ENCODE measurements at places on chromosomes 13 and 19.

DNA sequence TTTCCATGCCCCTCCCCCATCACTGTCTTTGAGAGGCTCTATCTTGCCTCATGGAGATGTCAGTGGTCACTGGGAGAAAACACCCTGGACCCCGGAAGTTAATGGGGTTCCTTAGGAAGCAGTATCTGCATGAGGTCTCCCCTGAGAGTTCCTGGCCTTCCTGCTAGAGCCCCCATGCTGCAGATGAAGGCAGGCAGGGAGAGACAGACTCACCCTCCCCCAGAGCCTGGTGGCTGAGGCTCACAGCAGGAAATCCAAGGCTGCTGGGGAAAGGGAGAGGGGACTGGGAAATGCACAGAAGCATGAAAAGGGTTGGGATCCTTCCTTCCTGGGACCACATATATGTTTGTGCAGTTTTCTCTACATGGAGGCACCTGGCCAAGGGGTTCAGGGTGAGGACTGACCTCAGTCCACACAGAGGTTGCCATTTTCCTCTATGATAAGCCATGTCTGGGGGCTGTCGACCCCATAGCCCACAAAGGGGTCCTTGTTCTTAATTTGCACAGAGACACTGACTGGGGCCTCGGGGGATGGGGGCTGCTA is 95.4 kb downstream of the RNASEH2B start:
- no peak for DNase-seq

GRCh38 chr13:44160591-44161191 is 212.9 kb upstream of the SERP2 start:
- DNase-seq, result no peak

- no peak for DNase-seq
Measured at GRCh38 chr13:111943229-111943795, 123.6 kb upstream of the SOX1 start.

- DNase-seq, result no peak
Measured at GRCh38 chr13:101520672-101521071, 68.2 kb downstream of the ITGBL1 start.

GRCh38 chr13:44136696-44137268 is 236.8 kb upstream of the SERP2 start:
- no peak for DNase-seq

DNA sequence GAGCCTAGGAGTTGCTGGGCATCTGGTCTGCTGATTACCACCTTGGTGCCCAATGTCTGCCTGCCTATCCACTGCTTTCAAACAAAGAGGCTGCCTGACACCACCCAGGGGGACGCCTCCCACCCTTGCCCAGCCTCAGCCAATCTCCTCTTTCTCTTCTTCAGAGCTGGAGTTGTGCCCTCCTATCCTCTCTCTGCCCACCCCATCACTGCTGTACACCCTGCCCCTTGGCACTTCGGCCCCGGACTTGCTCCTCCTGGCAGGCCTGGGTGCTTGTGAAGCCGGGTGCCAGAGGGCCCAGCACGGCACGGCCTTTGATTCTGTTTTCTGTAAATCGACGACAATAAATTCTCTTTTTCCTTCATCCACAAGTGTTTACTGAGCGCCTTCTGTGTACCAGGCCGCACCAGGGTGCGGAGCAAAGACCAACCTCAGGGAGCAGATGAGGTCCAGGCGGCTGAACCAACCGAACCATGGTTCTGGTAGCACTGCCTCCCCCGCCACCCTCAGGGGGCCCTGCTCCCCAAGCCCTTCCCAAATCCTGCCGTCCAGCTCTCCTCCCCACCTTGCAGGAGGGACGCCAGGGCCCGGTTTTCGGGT is 5.0 kb downstream of the RNF225 start:
- no peak for DNase-seq

DNA sequence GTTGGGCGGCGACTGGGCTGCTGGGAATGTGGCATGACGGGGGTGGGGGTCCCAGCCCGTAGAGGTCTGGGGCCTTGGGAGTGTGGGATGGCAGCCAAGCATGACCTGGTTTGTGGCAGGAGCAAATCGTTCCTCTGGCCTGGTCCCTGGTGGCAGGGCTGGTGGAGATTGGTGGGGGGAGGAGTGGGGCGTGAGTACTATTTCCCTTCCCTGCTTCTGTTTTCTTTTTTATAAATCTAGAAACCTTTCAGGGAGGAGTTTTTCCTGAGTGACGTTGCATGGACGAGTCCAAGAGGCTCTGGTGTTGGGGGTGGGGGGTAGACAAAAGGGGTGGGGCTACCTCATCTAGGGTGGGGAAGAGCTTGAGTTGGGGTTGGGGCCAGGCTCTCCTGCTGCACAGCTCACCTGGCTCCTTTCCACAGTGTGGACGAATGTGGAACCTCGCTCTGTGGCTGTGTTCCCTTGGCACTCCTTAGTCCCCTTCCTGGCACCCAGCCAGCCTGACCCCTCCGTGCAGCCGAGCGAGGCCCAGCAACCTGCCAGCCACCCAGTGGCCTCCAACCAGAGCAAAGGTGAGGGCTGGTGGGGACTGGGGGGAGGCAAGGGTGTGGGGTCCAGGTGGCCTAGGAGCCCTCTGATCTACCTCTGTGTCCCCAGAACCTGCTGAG is 15.4 kb upstream of the PRR19 start:
- no peak for DNase-seq

GRCh38 chr13:43095771-43096719 is 72.7 kb downstream of the DNAJC15 start:
- no peak for DNase-seq

DNA sequence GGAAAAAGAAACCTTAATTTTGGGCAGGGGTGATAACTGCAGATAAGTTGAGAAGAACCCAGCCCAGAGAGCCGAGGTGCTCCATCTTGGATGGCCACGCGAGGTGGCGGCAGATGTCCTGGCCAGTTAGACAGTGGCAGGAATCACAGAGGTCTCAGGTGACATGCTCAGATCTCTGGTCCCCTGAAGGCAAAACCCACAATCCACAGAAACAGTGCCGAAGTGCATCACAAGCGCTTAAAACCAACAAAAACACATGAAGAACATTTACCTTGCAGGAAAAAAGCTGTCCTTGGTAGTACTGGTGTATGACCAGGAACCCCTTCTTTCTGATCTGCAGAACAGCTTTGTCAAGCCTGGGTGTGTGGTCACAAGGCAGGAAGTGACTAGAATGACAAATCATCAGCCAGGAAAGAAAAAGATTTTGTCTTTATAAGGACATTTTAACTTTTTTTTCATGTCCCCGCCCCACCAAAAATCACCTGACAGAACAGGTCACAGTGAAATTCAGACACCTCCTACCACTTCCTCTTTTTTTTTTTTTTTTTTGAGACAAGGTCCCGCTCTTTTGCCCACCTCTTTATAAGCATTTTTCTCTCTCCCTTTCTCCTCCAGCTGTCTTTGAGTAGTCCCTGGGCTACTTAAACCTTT is at the start of gene LCP1:
Gene LCP1 (minus strand): TSS at position 338 of the 651 bp plus-strand sequence. CDS start 22,515 bp downstream, outside the sequence.
- no peak for DNase-seq

DNA sequence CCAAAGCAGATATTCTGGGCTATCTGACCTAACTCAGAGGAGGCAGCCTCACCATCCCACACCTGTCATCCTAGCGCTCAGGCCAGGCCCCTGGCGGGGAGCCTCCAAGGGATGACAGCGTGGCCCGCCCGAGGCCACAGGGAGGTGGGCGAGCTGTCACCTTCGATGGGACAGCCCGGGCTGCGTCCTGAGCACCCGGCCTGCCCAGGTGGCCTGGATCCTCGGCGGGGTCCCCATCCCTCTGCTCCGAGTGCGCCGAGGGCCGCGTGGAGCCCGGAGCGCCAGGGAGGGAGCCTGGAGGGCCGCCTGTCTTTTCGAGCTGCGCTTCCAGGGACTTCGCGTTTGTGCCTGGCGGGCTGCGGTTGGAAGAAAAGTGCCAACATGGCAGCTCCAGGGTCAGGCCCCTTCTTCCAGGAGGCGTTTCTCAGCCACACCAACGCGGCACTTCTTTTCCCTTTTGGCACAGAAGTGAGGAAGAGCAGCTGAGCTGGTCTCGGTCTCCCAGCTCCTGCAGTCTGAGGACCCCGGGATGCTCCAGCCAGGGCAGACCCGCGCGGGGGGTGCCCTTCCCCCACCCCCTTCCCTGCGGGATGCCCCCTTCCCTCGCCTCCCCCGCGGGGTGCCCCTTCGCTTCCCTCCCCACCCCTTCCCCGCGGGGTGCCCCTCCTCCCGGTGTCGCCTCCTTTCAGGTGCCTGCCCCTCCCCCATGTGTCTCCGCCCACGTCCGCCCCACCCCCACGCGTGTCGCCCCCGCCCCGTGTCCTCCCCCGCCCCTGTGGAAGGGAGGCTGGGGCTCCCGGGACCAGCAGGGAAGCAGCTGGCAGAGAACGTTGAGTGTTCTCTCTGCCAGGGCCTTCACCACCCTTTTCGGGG is 42.3 kb downstream of the GJA3 start:
- DNase-seq, result no peak

DNA sequence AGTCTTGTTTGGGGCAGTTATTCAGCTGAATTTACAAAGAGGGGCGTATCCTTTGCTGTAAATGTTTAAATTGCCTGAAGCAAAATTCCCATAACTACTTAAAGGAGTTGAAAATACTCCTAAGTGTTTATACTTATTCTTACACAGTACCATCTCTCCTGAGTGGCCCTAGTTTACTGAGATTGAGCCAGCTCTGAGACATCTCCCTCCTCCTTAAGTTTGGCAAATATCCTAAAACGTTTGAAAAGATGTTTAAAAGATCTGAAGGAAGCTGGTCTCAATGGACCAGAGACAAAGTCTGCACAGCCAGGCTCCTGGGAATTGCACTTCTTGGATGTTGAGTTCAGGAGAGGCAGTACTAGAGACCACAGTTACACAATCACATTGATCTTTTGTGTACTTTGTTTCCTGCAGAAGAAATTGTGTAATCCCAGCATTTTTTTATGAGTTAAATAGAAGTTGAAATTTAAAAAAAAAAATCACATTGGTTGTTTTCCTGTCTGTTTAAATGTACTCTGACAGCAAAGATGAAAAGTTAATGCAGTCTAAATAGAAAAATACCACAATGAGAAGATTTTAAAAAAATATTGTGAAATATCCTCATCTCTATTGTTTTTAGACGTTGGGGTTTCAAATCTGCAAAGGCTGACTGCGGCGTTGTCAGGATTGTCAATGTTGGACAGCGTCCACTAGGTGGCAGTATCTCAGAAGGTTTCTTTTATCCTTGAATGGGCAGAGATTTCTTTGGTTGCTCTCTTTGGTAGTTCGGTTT is 20.7 kb downstream of the TNFSF11 start:
- DNase-seq, result no peak

DNA sequence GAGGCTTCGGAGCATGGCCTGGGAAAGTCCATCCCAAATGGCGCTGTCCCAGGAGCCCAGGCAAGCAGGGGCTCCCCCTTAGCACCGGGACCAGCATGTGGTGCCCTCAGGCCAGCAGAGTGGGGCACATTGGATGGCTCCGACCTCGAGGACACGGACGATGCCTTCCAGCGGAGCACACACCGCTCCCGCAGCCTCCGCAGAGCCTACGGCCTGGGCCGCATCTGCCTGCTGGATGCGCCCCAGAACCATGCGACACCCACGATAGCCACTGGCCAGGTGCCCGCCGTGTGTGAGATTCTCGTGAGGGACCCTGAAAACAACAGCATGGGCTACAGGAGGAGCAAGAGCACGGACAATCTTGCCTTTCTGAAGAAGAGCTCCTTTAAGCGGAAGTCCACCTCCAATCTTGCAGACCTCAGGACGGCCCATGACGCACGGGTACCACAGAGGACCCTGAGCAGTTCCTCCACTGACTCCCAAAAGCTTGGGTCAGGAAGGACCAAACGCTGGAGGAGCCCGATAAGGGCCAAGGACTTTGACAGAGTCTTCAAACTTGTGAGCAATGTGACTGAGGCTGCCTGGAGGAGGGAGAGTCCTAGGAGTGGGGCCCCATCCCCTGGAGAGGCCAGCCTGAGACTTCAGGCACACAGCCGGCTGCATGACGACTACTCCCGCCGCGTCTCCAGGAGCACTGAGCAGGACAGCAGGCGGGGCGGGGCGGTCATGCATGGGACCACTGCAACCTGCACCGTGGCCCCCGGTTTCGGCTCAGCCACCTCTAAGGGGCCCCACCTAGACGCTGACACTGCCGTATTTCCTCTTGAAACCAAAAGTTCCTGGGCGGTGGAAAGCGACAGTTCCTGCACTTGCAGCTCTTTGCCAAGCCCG is 63.1 kb downstream of the SPATA13 start:
- no peak for DNase-seq

GRCh38 chr19:15292140-15292539 is 40.2 kb downstream of the BRD4 start:
- DNase-seq, result no peak

GRCh38 chr13:18946738-18947137 is 234.9 kb downstream of the TUBA3C start:
- no peak for DNase-seq

DNA sequence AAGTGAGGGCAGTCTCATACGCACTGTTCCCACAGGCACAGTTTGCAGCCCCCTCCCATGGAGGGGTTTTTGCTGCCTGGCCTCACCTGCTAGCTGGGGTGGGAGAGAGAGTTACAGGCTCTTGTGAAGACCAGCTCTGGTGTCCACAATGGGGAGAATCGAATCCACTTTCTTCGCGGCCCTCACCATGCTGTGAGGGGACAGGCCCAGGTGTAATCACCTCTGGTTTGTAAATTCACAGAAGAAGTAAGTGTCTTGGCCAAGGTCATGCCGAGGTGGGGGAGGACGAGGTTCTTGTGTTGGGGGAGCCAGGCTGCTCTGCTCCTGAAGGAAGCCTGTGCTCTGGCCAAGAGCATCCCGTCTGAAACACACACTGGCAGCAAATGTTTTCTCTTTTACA is 39.5 kb downstream of the TEX29 start:
- DNase-seq, result no peak

DNA sequence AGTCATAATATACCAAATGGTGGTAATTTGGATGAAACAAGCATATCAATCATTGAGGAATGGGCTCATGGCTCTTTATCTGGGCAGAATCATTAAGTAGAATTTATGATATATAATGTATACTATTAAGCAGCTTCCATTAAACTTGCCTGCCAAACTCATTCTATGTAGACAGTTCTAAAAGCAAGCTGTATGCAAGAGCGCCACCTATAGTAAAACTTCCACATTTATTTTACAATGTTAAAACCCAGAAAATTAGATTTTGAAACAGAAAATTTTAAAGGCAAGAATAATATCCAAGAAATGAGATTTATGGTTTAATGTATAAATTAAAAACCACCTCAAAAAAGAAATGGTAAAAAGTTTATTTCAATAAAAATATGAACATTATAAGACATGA is 161.5 kb downstream of the MZT1 start:
- no peak for DNase-seq

GRCh38 chr19:8826371-8826770 is 5.7 kb downstream of the ZNF558 start:
- DNase-seq, result no peak

GRCh38 chr13:20891768-20892167 is 10.8 kb downstream of the XPO4 start:
- no peak for DNase-seq

DNA sequence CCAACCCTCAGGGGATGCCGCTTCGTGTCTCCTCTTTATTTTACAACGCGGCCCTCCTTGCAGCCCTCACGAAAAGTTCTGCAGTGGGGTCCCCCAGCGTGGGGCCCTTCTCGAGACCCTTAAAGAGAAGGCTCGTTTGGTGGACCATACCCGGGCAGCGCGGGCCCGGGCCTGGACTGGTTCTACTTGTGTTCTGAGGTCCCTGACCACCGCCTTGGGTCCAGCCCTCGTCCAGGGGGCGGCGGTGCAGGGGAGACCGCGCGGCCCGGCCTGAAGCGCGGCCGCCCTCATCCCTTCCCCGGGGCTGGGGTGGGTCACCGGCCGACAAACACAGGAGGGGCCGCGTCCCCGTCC is 400 bp upstream of the SERP2 start:
- no peak for DNase-seq
